ENCODE measurements at places on chromosomes 4 and X.

DNA sequence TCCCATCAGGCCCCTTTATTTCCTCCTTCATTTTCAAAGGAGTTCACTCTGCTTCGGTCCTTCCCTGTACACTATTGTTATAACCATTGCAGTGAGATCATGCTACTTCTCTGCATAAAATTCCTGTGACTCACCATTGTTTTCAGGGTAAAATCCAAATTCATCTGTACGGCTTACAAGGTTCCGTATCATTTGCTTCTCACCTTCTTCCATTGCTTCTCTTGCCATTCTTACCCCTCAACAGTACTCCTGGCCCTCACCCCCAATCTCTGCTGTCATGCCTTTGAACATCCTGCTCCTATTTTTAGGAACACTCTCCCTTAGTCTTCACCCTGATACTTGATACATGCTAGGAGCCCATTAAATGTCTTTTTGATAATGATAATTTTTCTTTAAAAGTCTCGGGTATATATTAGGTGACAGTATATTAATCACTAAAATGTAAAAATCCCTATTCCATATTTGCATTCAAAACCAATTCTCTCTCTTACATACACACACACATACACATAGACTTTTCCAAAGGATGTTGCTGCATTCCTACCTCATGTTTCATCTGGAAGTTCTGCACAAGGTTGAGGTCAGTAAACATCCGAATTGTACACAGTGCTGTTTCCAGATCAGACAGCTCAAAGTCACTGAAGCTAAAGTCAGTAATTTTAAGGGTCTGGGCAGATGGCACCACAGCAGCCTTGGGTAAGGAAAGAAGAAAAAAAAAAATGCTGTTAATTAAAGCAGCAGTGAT lies 103.4 kb downstream of the PDE5A start:
- DNase-seq: no peak

- no peak for DNase-seq
Observed at GRCh38 chrX:54007682-54008081, 36.6 kb downstream of the PHF8 start.

DNA sequence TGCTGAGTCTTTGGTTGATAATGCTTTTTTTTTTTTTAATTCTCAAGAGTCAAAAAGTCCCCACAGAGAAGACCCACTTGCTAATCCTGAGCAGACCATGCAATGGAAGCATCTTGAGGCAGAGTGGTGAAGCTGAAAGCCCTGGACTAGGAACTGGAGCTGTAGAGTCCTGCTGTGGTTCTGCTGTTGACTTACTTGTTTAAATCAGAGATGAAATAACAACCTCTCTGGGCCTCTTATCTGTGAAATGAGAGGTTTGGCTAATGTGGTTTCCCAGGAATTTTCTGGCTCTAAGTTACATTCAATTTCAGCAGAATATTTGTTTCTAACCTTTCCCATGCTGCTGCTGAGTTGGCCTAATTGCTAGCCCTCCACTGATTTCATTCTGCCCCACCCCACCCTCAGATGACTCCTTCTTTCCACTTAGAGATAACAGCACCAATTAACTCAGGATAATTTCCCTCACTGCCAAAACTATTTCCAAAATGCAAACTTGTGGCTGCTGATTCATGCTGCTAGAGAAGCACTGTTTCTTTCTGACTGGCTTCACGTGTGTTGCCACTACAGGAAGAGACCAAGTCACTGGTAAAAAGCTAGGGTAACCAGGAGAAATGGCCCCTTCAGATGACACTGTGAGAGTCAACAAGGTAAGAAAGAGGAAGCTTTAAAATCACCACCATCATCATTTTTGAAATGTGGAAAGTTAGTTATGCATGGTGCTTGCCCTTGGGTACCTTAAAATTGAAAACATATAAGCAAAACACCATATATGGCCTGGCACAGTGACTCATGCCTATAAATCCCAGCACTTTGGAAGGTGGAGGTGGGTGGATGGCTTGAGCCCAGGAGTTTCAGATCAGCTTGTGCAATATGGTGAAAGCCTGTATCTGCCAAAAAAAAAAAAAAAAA lies 326.4 kb downstream of the DCHS2 start:
- no peak for DNase-seq

DNA sequence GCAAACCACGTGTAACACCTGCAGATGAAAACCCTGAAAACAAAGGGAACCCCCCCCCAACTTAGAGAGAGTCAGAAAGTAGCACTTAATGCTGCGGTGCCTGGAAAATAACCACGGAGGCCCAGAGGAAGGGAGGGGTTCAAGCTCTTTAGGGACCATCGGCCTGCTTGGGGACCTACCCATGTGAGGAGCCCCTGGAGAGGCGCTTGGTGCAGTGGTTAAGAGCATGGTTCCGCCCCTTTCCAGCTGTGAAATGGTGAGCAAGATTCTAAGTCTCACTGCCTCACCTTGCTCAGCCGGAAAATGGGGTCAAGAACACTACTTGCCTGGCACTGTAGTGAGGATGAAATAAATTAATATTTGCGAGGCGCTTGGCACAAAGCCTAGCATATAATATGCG lies 13.8 kb downstream of the SLC25A5 start:
- DNase-seq: no peak

DNA sequence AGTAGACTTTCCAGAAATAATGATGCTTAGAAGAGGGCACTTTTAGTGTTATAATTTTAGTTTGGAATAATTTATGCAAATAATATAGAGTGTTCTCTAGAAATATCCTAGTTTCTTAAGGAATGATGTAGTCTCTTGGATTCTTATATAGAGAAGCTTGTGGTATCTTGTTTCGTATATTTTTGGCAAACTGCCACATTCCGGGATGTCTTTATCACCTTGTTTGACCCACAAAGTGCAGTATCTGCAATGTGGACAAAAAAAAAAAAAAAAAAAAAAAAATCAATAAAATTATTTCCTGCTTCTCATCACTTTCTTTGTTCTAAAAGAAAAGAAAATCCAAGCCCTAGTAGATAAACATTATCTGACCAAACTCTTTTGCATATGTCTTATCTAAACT lies 1577.7 kb upstream of the TENM3 start:
- DNase-seq: no peak

GRCh38 chrX:46144566-46144965 lies 400.7 kb downstream of the ZNF674 start:
- no peak for DNase-seq

GRCh38 chr4:96698831-96699230 lies 858.9 kb downstream of the PDHA2 start:
- no peak for DNase-seq

- DNase-seq: no peak
Observed at GRCh38 chr4:76821641-76822040, 76.3 kb downstream of the SOWAHB start.

DNA sequence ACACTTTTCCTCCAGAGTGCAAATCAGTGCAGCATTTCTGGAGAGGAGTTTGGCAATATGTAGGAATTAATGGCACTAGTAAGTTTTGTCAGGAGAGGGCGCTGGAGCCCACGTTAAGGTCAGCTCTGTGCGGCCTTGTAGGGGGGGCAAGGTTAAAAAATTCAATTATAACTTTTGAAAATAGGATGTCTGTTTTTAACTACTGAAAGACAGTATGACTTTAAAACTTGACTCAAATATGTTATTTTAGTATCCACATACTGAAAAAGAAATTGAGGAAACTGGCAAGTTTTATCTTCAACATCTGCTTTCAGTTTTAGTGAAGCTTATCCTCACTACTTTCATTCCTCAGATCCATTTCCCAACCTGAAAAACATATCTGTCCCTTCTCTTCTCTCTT lies 30.9 kb upstream of the HSD17B13 start:
- DNase-seq: no peak

All from AML-193 (cell line).